ENCODE measurements at places on chromosomes 6 and 20.

DNA sequence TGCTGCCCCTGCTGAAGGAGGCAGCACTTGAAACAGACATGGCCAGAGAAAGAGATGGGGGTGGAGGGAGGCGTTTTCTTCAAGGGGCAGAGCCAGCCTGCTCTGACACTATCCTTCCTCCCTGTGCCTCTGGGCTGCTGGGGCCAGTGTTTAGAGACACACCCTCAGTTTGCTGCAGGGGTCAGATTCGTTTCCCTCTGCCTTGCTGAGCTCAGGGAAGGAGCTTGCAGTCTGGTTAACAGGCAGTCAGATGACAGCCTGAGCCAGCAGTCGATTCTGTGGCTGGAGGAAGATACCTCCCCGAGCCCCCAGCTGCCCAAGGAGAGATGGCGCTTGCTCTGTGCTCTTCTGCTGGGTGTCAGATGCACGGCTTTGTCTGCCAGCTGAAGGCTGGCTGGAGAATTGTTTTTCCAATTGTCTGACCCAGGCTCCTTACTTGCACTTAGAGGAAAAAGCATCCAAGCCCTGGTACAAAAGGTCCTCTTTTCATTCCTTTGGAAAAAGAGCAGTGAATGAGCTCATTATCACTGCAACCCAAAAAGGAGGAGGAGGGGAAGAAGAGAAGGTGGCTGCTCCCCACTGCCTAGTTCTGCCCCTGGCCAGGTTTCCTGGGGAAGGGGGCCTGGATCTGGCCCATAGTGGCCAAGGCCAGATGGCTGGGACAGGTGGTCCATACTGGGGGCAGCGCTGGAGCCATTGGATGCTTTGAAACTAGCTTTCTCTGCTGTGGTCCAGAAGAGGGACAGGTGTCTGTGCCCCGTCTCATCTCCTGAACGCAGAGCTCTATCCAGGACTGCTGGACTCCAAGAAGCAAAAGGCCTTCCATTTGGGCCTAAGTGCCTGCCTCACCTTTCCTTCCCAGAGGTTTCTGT lies 88.2 kb downstream of the TCP11 start:
- no peak for DNase-seq

GRCh38 chr6:11425431-11425871 lies 112.1 kb upstream of the TMEM170B start:
- no peak for DNase-seq

DNA sequence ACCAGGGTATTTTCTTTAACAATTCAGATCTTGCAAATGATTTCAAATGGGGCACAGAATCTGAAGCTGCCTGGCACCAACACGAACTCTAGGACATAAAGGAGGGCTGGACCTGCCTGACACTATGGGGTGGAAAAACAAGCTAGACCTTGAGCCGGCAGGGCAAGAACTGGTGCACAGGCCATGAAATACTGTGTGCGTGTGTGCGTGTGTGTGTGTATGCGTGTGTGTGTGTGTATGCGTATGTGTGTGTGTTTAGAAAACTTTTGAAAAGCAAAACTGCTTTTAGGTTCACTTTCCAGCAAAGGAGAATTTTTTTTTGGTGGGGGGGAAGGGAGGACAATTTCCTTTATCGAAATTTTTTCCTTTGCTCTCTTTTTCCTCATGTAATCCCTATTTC lies 11.9 kb upstream of the QKI start:
- DNase-seq, result no peak

DNA sequence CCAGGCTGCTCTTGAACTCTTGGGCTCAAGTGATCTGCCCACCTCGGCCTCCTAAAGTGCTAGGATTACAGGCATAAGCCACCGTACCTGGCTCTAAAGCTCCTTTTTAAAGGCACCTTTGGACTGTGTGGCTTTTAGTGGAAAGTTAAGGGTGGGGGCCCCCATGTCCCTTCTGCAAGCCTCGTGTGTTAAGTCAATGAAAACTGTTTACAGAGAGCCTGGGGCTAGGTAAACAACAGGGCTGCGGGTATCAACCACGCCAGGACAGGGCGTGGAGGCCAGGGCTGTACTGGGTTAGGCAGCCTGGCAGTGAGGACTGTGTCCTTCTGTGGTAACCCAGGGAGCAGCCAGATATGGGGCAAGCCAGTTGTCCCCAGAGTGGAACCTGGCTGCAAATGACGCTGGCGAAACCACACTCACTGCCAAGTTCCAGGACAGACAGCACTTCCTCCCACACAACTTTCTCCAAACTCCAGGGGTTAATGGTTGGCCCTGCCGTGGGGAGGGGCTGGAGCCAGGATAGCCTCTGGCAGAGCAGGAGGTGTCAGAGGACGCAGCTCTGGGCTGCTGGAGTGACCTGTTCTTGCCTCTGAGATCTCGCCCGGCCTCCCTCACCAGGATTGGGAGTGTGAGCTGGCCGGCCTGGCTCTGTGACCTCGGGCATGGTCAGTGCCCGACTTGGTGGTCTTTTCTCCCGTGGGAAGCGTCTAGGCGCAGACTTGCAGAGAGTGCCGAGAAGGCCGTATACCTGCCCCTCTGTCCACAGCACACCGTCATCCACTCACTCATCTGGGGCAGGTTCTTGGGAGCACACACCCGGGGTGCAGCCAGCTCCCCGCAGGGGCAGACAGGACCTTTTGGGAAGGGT lies 3.2 kb downstream of the SLC17A9 start:
- DNase-seq, result no peak

DNA sequence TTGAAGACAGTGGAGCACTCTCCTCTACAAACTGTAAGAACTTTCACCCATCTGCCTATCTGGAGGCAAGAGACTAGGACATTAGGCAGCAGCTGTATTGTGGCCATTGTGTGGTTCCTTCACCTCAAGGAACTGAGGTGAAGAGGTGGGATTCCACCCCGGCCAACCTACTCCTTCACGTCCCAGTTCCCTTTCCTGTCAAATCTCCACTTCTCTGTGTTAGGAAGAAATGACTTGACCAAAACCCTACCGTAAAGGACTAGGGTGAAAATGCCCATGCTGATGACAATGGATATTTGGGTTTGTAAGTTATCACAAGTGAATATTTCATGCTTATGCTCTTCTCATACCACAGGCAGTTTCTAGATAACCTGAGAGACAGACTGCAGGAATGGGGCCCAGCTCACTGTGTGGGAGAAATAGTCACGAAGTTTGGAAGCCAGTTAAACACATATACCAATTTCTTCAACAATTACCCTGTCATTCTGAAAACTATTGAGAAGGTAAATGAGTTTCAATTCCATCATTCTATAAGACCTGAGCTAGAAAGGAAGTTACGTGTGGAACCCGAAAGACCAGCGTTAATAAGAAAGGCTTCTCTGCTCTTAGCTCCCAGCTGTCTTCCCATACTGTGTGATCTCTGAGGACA lies 86.6 kb downstream of the ECT2L start:
- DNase-seq, result no peak

Data from stimulated activated CD4-positive, alpha-beta T cell treated with anti-CD3 and anti-CD28 coated beads, Interleukin-2, amount 100 ng/mL, for 24 hours (primary cell).